ENCODE measurements at places on chromosomes 2 and 18.
A peak's percentile ranks its signal among the peaks of the same experiment; 100 is the strongest.

DNA sequence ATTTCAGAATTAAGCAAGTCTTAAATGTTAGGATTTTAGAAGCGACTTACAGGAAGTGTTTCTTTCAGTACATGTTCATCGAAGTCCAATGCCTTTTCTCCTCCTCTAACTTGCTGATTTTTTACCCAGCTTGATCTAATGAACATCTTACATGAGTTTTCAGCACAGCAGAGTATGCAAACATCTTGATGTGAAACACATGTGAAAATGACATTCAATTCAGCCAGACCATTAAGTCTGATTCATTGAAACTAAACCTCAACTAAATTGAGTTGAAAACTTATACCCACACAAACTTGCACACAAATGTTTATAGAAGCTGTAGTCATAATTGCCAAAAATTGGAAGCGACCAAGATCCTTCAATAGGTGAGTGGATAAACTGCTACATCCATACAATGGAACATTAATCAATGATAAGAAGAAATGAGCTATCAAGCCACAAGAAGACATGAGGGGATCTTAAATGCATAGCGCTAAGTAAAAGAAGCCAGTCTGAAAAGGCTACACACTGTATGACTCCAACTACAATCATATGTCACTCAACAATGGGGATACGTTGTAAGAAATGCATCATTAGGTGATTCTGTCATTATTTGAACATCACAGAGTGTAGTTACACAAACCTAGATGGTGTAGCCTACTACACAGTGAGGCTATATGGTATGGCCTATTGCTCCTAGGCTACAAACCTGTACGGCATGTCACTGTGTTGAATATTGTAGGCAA is 18.5 kb downstream of the PSTPIP2 start:
- DNase-seq, result no peak

GRCh38 chr2:148218326-148219075 is 197.6 kb downstream of the MBD5 start:
- DNase-seq, result no peak

GRCh38 chr2:161005170-161005569 is 155.1 kb upstream of the TANK start:
- DNase-seq, result no peak

- no peak for DNase-seq
Observed at GRCh38 chr2:232137356-232138147, 176.0 kb downstream of the DIS3L2 start.

DNA sequence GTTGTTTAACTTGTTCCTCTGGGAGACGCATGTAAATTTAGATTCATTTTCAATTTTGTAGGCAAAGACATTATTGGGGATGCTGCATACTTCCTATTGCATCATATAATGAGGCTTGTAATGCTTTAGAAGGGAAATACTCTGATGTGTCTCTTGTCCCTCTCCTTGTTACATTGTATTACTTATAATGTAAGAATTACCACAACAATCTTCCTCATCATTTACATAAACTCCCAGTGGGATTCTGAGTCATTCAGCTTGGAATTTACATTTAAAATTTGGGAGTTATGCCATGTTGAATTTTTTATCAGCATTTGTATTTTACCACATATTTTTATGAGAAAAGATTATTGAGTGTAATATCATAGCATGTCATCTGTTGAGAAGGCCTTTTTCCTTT is 963.4 kb upstream of the NRXN1 start:
- DNase-seq, result no peak

- DNase-seq, result no peak
Observed at GRCh38 chr2:224524657-224525056, 60.5 kb downstream of the CUL3 start.

DNA sequence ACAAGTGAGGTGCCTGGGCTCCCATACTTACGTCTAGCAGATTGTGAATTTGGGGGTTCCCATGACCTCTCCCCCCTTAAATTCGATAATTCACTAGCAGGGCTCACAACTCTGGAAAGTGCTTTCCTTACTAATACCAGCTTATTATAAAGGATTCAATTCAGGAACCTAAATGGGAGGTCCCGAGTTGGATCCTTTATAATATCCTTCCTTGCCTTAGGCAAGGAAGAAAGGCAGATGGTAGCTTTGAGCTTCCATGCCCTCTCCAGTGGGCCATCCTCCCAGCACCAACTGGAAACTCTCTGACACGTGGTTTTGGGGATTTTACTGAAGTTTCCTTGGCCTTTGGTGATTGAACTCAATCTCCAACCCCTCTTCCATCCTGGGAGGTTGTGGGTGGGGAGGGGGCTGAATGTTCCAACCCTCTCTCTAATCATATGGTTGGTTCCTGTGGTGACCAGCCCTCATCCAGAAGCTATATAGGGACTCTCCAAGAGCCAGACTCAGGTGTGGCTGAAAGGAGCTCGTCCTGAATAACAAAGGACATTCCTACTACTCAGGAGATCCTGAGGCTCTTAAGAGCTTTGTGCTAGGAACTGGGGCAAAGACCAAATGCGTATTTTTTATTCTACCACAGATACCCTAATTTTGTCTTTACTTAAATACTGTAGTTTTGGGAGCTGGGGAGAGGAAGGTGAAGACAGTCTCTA is 62.2 kb downstream of the HAUS1 start:
- no peak for DNase-seq

- DNase-seq, result no peak
Observed at GRCh38 chr2:159867567-159868361, 69.8 kb upstream of the CD302 start.

- no peak for DNase-seq
Observed at GRCh38 chr2:75614162-75614651, 32.4 kb upstream of the MRPL19 start.

GRCh38 chr18:666177-666576 is 8.7 kb downstream of the TYMS start:
- DNase-seq, result no peak

- no peak for DNase-seq
Observed at GRCh38 chr18:24181806-24182205, 42.9 kb downstream of the CABYR start.

DNA sequence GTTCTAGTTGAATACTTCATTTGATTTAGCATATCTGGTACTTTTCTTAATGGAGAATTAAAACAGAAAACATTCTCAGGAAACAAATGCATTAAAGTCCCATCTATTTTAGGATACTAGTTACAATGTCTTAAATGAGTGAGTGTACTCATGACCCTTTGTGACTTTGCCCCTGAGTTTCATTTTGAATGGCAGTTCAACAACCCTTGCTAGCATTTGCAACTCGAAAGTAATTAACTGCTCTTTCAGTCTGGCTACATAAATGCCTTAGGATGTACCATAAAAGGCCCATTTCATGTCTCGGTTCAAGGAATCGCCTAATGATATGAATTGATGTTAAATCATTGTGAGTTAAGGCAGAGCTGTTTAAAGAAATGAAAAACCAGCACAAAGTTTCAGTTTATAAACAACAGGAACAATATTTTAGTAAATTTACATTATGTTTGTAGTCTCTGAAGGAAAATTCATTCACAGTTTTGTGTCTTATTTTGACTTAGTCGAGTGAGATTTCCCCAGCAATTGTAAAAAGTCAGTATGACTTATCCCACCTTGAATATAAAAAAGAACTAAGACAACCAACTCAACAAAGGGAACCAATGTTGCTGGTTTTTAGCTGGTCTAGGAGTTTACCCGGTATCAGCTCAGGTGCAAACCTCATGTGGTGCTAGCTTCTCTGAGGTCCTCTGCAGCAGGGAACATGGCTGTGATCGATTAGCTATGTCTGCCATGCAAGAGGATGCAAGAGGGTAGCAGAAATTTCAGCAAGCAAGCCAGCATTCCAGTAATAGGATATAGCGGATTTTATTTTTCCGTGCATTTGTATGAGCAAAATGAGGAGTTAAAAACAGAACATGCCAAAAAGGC is 386.2 kb downstream of the PTPRM start:
- DNase-seq, result no peak

DNA sequence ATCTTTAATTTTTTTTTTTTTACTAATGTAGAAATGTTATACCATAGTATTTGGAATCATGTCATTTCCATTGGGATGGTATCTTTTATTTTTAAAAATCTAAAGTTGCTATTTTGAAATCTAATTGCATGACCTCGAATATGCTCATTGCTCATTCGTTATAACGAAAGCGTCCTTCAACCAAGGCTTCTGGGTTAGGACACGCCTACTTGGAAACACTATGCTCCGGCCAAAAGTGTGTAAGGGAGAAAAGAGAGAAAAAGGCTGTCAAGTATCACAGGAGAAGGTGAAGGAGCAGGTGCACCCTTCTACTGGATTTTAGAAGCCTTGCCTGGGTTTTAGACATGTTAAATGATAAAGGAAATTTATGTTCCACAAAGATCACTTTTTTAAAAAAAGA is 465.9 kb upstream of the ID2 start:
- no peak for DNase-seq

DNA sequence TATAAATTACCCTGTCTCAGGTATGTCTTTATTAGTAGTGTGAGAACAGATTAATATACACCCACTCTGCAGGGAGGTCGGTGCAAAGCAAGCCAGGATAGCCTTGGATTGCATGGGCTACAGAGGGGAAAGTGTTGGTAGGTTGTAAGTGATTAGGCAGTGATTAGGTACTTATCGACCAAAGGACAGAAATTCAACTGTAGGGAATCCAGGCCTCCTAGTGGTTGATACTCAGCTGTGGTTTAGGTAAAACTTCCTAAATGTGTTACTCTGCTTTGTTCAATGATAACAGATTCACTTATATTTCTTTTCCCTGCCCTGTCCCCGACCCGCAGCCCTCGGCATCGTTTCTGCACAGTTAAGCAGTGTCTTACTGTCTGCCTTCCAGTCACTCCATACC is 444.0 kb downstream of the FIGN start:
- DNase-seq, result no peak

- DNase-seq, result peak; percentile 68
Observed at GRCh38 chr18:74498712-74499627, 2.8 kb downstream of the CNDP2 start.

- peak; percentile 36 for DNase-seq
Observed at GRCh38 chr18:76821875-76822505, 367 bp upstream of the ZNF236 start.

DNA sequence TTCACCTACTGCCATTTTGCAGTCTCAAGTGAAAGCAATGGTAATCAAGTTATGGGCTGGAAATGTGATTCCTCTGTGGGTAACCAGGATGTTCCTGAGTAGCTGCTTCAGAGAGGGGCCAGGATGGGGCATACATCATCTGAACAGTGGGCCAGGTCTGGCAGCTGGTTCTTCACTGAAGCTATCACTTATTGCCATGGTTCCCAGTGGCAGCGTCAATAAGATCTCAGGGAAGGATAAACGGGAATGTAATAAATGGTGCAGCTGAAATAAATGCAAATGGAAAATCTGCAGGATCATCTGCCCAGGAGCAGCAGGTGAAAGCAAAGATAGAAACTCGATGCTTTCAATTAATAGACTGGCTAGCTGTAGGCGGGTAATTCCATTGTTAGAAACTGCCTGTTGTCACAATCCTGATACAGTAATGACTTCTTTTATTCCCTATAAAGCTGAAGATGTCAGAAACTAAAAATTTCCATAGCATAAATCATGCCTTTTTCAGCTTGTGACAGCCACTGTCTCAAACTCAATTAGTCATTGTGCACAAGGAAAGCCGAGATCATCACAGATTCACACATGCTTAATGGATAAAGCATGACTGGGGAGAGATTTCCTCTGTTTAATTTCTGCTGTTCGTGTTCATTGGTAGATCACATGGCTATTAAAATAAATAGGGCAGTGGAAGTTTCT is 56.2 kb upstream of the CCDC85A start:
- no peak for DNase-seq

DNA sequence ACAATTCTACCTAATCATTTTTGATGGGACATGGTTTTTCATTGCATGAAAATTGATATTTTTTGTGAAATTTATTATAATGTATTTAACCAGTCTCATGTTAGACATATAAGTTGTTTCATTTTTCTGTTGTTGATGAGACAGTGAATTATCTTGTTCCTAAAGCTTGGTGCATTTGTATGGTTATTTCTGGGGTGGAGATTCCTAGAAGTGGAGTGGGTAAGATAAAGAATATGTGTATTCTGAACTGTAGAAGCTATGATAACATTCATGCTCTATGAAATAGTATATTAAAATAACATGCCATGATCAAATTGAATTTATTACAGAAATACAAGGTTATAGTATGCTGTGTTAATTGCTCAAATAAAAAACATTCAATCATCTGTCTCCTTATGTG is 69.2 kb downstream of the BOLA3 start:
- DNase-seq, result no peak

GRCh38 chr2:8193686-8194615 is 487.9 kb upstream of the ID2 start:
- no peak for DNase-seq

- no peak for DNase-seq
Observed at GRCh38 chr18:78798402-78799175, 181.0 kb upstream of the SALL3 start.

DNA sequence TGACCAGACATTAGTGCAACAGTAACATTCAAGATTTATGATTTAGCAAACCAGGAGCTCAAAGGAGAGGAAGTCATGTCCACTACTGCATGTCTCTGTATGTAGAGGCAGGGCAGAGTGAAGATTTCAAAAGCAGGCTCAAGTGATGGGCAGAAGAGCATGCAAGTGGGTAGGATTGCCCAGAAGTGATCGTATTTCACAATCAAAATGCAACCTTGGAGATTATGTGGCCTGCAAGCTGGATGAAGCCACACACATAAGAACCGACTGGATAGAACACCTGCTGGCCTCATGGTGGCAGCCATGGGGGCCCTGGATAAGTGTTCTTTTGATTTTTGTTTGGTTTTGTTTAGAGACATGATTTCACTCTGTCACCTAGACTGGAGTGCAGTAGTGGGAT is 286.8 kb upstream of the RAB12 start:
- DNase-seq, result no peak

GRCh38 chr2:196610796-196611195 is 28.7 kb upstream of the CCDC150 start:
- DNase-seq, result no peak

DNA sequence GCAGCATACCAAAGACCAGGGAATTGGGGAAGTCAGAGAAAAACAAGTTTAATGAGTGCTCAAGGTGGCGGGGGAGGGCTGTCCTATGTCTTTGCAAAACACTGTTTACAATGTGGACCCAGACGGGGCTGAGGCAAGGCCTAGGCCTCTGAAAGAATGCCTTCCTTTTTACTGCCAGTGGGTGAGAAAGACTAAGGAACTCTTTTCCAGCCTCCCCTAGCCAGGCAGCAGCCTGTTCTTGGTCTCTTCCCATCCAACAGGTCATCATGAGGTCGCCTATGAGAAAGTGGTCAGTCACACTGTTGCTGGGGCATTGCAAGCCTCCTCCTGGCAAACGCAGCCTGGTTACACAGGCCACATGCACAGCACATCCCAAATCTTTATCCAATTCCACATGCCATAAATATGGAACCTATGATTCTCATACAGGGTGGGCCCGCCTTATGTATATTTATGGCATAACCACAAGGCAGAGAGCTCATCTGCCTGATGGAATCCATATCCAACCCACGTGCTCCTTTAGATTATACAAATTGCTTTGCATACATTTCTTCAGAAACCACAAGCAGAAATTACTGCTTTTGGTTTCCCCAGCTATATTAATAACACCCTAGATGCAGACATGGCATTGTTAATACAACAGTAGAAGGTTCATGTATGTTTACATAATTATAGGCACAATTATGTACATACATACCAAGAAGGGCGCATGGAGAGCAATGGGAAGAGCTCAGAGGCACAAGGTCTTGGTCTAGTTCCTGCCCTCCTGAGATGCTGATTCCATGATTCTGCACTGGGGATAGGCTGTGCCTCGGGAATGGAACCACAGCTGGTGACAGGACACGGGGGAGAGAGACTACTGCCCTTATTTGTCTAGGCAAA is 48.6 kb downstream of the NRP2 start:
- no peak for DNase-seq

GRCh38 chr18:55694291-55694690 is 106.3 kb upstream of the TCF4 start:
- no peak for DNase-seq

- DNase-seq, result no peak
Observed at GRCh38 chr2:178220814-178221213, 26.5 kb downstream of the OSBPL6 start.

All from stimulated activated CD4-positive, alpha-beta T cell treated with anti-CD3 and anti-CD28 coated beads, TNF-alpha, amount 100 ng/mL, for 4 hours (primary cell).